ENCODE measurements at places on chromosomes 2 and 18.

DNA sequence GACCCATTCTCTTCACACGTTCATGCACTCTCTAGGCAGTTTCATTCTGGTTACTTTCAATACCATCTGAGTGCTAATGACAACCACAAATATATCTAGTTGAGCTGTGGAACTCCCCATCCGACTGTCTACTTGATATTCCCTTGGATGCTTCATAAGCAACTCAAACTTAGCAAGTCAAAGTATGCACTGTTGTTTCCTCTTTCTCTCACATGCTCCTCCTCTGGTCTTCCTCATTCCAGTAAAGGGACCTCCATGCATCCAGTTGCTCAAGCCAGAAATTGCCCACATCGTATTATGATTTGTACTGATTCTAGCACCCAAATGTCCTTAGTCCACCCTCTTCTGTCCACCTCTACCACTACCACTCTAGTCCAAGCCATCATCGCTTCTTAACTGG, 22.3 kb downstream of the SEMA4F start:
- no peak for DNase-seq

GRCh38 chr2:153668923-153669322, 190.4 kb upstream of the RPRM start:
- no peak for DNase-seq

GRCh38 chr18:3286159-3286558, 24.2 kb downstream of the MYL12B start:
- DNase-seq = no peak

GRCh38 chr2:238379096-238379810, 47.5 kb upstream of the ASB1 start:
- no peak for DNase-seq

DNA sequence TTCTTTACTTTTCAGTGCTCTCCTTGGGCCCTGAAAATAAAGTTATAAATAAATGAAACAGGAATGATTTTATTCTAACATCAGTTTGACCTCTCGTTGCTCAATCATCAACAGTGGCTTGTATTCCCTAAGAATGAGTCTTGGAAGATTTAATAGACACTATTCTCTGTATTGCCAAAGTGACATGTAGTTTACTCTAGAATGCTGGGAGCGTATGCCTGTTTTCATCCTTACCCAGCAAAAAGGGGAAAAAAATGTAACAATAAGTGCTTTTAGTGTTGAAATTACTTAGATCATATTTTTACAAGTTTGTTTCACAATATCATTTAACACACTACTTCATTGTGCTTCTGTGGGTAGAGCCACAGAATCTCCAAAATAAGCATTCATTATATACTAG, 240.6 kb upstream of the CWC22 start:
- DNase-seq = no peak

- DNase-seq = no peak
Measured at GRCh38 chr2:127398239-127398590, 10.4 kb upstream of the MAP3K2 start.

- DNase-seq = no peak
Measured at GRCh38 chr2:151945186-151945585, 117.0 kb upstream of the ARL5A start.

GRCh38 chr2:40457837-40458236, 5.9 kb upstream of the SLC8A1 start:
- DNase-seq = no peak
